Right renal pelvis (tissue), 4 donors: ENCODE measurements at places on chromosomes 3 and 15.

- DNase-seq = no peak
Measured at GRCh38 chr3:14847613-14848541, 29.1 kb downstream of the FGD5 start.

GRCh38 chr15:57183041-57183440, 193.3 kb upstream of the CGNL1 start:
- DNase-seq = no peak

DNA sequence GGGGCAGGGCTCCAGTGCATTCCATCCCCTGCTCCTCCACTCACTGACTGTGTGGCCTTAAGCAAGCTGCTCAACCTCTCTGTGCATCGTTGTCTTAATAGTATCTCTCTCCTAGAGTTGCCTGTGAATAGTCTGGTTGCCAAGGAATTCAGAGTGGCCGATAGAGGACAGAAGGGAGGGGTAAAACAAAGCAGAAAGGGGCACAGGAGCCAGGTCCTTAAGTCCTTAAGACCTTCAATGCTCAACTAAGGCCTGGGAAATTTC, 13.7 kb upstream of the CYP11A1 start:
- DNase-seq = no peak

DNA sequence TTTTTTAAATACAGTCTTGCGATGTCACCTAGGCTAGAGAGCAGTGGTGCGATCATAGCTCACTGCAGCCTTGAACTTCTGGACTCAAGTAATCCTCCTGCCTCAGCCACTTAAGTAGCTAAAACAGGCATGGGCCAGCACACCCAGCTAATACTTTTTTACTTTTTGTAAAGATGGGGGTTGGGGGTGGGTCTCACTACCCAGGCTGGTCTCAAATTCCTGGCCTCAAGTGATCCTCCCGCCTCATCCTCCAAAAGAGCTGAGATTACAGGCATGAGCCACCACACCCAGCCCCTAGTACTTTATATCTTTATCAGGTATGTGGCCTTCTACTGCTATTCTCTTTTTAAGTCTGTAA, 8.3 kb downstream of the PEAK1 start:
- no peak for DNase-seq

- no peak for DNase-seq
Measured at GRCh38 chr15:97502038-97502437, 458.5 kb upstream of the ARRDC4 start.

DNA sequence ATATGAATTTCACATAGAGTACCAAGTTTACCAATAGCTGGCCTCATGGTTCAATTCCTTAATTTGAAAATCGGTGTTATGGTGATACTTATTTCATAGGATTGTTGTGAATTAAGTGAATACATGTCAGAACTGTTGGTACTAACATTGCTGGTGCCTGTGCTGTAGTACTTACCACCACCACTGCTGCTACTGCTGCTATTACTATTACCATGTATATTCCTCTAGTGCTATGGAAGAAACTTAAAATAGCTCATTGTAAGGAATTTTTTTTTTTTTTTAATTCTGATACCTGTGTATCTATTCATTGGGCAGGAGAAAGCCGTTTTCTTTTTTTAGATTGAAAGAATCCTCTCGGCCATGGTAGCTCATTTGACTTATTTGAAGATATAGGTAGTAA, 3.6 kb downstream of the FYTTD1 start:
- no peak for DNase-seq

GRCh38 chr3:131401978-131402377, 20.4 kb downstream of the NUDT16 start:
- no peak for DNase-seq

DNA sequence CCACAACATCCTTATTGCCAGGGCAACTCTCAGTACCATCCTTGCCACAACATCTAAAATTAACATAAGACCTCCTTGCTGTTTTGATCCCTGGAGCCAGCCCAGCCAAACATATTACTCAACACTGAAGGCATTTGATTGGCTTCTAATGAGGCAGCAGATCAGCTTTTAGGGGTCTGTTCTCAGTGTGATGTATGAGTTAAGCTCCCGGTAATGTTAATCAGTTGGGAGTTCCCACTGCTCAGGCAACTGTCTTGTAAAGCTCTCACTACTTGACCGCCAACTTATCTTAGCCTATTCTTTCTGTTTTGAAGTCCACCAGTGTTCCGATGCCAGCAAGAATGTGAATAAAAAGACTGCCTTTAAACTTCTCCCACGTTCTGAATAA, 158.9 kb downstream of the FOXB1 start:
- DNase-seq = no peak

DNA sequence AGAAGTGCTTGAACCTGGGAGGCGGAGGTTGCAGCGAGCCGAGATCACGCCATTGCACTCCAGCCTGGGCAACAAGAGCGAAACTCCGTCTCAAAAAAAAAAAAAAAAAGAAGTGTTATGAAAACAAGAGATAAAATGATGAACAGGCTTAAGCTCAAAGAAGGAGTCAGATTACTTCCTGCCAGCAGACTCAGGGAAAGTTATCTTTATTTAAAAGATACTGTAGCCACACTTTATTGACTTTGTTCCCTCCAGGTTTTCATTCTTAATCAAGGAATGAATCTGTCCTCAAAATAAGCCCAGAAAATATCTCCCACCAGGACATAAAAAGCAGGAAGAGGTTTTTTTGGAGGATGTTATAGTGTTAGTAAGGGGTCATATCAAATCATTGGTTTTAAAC, 176.5 kb upstream of the KCNMB2 start:
- no peak for DNase-seq

- DNase-seq = no peak
Measured at GRCh38 chr3:149494759-149495580, 20.5 kb downstream of the TM4SF4 start.

DNA sequence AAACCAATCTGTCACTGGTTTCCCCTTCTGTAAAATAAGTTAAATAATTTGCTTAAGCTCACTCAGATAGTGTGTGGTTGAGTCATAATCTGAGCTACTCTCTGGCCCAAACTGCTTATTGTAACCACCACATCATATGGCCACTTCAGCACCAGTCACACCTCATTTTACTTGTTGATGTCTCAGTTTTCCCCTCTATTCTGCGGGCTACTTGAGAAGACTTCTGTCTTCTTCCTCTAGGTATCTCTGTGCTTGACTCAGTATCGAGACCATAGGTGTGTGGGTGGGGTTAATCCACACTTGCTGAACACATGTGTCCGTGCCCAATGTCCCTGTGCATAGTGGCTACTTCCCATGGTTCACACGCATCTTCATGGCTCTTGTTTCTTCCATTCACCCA, 32.9 kb downstream of the CRYGS start:
- no peak for DNase-seq

- no peak for DNase-seq
Measured at GRCh38 chr15:71572452-71573053, 237.8 kb upstream of the NR2E3 start.

DNA sequence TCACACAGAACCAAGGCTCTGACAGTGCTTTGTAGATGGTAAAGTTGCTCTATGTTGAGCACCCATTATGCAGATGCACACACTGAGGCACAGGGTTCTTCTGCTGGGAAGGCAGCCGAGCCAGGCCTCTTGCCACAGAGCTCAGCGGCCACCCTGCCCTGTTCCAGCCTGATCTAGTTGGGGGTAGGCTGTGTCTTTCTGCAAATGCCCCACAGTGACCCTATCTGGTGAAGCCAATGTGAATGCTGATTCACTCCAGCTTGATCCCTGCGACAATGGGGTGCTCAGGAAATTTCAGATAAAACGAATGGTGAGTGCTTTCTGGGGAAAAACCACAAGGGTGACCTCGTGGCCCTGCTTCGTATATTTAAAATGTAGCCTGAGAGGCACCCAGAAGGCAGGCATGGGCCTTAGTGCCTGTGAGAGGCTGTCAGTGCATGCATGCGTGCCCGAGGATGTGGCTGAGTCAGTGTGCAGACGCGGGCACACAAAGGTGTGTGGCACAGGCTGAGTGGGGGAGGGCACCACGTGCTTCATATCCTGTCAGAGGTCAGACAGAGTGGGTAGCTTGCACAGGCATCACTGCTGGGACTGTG, 85.7 kb downstream of the ATP2B2 start:
- DNase-seq = no peak

- no peak for DNase-seq
Measured at GRCh38 chr3:182596676-182597410, 196.5 kb upstream of the ATP11B start.
